SK-N-DZ (cell line): ENCODE measurements at places on chromosomes 12 and 14.
A peak's percentile ranks its signal among the peaks of the same experiment; 100 is the strongest.

GRCh38 chr14:50836515-50836914, 5.6 kb upstream of the NIN start:
- no peak for DNase-seq

GRCh38 chr12:84294246-84294645, 618.4 kb downstream of the SLC6A15 start:
- DNase-seq, result no peak

GRCh38 chr12:44091948-44092606, 256.2 kb downstream of the TMEM117 start:
- no peak for DNase-seq

- peak; percentile 56 for DNase-seq
These were observed 636 bp upstream of the IFNG-AS1 start for GRCh38 chr12:67988601-67989021.

DNA sequence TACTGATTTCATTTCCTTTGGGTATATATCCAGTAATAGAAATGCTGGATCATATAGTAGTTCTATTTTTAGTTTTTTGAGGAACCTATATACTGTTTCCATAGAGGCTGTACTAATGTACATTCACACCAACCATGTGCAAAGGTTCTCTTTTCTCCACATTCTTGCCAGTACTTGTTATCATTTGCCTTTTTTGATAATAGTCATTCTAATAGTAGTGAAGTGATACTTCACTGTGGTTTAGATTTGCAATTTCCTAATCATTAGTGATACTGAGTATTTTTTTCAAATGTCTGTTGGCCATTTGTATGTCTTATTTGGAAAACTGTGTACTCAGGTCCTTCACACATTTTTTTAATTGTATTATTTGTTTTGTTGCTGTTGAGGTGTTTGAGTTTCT, 148.2 kb upstream of the NAV3 start:
- no peak for DNase-seq
